Retinal pigment epithelial cell (primary cell): ENCODE measurements at places on chromosomes 16 and 17.

DNA sequence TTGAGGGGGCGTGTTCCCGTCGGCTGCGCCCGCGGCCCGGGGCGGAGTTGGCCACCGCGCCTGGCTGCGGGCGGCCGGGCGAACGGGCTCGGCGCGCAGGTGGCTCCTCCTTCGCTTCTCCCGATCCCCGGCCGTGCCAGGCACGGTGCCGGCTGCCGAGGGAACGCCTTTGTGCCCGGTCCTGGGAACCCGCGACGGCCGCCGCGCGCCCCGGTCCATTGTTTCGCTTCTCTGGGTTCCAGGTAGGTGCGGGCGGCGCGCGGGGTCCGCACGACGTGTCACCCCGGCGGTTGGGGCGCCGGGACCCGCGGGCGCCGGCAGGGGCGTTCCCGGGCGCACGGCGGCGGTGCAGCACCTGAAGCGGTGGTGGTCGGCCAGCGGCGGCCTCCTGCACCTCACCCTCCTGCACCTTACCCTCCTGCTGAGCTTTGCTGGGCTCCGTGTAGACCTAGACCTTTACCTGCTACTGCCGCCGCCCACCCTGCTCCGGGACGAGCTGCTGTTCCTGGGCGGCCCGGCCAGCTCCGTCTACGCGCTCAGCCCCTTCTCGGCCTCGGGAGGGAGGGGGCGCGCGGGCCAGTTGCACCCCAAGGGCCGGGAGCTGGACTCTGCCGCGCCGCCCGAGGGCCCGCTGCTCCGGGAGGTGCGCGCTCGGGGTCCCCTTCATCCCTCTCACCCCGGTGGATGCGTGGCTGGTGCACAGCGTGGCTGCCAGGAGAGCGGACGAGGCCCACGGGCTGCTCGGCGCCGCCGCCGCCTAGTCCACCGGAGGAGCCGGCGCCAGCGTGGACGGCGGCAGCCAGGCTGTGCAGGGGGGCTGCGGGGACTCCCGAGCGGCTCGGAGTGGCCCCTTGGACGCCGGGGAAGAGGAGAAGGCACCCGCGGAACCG is 99.9 kb downstream of the EFCAB13 start:
- no peak for DNase-seq

- DNase-seq, result no peak
Observed at GRCh38 chr17:63601439-63602371, 1.0 kb downstream of the TACO1 start.

- peak; percentile 23 for DNase-seq
Observed at GRCh38 chr16:28042811-28043210, 20.7 kb downstream of the GSG1L start.

GRCh38 chr16:52912565-52913173 is 140.0 kb downstream of the CHD9NB start:
- DNase-seq, result peak; percentile 30

DNA sequence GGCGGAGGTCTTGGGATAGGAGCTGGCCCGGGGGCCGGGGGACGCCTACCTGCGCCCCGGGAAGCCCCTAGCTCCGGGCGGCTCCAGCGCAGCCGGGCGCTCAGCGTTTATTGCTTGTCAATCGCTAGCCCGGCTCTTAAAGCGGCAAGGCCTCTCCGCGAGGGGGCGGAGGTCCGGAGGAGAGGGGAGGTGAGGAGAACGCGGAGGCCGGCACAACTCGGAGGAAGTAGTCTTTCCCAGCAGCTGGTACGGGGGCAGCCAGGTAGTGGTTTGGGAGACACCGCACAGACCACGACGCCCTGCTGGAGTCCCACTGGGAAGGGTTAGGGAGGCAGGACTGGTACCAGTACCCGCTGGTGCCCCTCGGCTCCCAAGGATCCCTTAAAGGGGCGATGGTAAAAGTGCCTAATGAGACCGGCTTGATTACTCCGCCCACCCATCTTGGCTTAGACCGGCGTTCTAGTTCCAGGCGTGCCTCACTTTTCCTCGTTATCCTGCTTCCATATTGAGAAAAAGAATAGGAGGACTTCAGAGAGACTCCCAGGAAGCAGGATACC is at the start of gene MPP2:
TSS of gene MPP2 (minus strand) at position 112 of the 557 bp plus-strand sequence. CDS start 3,076 bp downstream, outside the sequence.
- peak; percentile 39 for DNase-seq

- DNase-seq, result no peak
Observed at GRCh38 chr16:12614662-12615278, 188.9 kb downstream of the CPPED1 start.

- DNase-seq, result no peak
Observed at GRCh38 chr16:55120408-55120807, 189.7 kb downstream of the IRX5 start.

GRCh38 chr16:85527767-85528297 is 85.3 kb upstream of the GSE1 start:
- DNase-seq, result no peak

DNA sequence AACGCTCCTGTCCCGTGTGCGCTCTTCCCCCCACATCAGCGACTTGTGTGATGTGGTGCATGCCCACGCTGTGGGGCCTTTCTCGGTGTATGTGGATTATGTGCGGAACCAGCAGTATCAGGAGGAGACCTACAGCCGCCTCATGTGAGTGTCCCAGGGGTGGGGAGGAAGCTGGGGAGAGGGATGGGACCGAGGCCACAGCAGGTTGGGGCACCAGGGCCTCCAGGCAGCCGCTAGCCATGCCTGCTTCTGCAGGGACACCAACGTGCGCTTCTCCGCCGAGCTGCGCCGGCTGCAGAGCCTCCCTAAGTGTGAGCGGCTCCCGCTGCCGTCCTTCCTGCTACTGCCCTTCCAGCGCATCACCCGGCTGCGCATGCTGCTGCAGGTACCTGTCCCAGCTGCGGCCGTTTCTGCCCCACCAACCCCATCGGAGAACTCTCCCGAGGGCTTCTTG is 5.8 kb downstream of the ARHGEF15 start:
- DNase-seq, result no peak
